CD4-positive, alpha-beta T cell treated with Interleukin-15 for 1 hour (primary cell): ENCODE measurements at places on chromosomes 16 and 17.

DNA sequence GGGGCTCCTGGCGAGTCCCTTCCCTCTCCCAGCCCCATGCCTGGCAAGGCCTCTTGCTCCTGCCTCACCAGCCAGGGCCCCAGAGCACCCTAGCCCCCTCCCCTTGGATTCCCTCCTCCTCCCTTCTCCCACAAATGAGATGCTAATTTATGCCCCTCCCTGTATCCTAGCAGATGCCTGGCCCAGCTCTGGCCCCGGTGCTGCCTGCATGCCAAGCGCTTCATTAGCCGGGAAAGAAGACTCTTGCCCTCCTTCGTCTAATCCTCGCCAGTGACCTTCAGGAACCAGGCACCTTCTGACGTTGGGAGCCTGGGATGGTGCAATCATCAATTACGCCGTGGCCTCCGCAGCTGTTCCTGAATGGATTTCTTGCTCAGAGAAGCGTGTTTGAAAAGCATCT is 127.8 kb downstream of the SDK2 start:
- DNase-seq: no peak

DNA sequence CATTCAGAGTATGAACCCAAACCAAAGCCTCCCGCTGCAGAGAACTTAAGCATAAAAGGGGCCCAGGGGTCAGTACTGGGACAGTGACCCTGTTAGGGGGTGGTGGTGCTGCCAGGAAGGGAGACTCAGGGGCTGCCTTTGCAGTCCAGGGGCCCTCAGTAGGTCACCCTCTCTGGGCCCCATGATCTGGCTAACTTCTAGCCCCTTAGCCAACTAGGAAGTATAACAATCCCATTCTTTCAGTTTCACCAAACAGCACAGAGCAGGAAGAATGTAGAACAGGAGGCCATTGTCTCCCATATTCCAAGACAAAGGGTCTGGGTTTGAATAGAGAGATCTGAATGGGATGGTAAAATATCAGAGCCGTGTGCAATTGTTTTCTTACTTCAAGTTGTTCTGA is 378.6 kb upstream of the C16orf82 start:
- no peak for DNase-seq

GRCh38 chr16:86609115-86609514 is 30.8 kb downstream of the FOXL1 start:
- no peak for DNase-seq

- no peak for DNase-seq
These were observed 17.9 kb downstream of the IGFBP4 start for GRCh38 chr17:40460968-40461731.

DNA sequence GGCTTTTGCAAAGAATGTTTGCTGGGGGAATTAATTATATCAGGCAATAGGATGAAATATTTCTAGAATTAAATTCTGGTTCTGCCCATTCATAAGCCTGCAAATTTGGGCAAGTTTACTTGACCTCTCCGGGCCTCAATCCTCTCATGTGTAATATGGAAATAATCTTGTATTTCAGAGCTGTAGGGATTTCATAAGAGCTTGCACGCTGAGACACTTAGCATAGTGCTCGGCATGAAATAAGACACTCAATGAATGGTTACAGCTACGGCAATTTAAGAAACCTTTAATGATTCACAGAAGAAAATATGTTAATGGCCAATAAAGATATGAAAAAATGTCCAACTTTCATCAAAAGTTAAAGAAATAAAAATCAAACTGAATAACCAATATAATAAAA is 40.6 kb upstream of the PITPNM3 start:
- DNase-seq: no peak

GRCh38 chr17:65787503-65787902 is 226.1 kb upstream of the AXIN2 start:
- DNase-seq: no peak

DNA sequence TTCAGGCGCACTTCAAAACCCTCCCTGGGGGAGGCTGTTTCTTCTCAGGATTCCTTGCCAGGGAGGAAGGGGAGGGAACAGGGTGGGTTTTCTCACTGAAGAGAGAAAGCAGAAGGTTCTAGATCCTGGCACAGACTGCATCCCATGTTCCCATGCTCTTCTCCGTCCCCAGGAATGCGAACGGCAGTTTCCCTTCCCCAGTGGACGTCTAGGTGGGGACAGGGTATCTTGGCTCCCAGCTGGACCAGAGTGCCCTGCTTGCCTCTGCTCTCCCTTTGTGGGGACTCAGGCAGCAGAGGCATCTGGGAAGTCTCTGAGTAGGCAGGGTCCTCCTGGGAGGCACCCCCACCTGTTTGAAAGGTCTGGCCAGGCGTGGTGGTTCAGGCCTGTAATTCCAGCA is 3.0 kb upstream of the TCF25 start:
- DNase-seq: no peak

DNA sequence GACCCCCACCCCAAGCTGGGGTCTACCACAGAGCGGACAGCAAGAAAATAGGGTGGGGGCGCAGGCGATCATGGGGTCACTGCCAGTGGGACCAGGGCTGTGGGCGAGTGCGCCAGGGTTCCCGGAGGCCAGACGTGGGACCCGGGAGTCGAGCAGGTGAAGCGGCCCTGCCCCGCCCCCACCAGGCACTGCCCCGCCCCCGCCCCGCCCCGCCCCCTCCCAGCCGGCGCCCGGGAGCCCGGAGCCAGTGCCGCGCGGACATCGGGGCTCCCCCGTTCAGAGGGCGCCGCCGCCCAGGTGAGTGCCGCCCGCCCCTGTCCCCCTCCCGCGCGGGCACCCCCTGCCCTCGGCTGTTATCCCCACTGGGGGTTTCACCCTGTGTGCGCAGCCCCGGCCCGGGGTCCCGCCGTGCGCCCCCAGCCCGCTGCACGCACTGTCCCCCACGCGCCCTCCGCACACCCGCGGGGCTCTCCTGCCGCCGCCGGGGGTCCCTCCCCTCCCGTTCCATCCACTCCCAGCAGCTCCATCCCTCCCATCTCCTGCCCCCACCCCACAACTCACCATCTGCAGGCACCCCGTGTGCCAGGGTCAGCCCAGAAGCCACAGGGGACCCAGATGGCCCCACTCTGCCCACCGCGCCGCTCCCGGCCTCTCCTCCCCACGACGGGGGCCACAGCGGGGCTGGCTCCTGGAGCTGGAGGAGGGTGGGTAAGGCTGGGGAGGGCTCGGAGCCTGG is at the start of gene SSTR5:
SSTR5 (plus strand) TSS at position 222 of the 736 bp plus-strand sequence. CDS start 6,122 bp downstream, outside the sequence.
- no peak for DNase-seq

DNA sequence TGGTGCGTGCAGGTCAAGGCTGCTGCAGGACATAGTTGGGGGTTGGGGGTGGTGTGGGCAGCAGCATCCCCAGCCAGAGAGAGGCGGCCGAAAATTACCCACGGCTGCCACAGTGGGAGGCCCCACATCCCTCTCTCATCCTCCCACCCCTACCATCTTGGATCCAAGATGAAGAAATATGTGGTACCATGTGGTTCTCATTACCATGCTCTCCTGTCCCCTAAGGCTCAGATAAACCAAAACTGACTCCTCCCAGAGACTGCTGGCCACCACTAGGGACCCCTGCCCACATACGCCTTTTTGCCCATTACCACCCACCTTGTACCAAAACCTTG is 120.4 kb downstream of the HIC1 start:
- DNase-seq: no peak

DNA sequence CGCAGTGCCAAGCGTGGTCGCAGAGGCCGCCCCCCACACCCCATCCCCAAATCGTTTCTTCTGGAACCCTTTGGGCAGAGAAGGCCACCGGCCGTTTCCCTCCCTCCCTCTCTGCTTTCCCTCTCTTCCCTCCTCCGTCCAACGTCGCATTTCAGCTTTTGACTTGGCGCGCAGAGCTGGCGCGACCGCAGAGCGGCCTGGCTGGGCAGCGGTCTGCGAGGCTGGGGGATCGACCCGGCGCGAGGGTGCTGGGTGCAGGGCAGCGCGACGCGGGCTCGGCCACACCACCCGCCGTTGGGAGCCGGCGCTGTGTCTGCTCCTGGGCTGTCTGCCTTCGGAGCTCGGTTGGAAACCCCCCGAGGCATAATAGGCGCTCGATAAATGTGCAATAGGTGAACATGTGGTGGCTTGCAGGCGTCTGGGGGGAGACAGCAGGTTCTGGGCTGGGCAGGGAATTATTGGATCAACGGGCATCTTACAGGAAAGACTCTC is 2.8 kb upstream of the NTN3 start:
- no peak for DNase-seq

- DNase-seq: no peak
These were observed 25.1 kb downstream of the SMARCE1 start for GRCh38 chr17:40622509-40622928.

DNA sequence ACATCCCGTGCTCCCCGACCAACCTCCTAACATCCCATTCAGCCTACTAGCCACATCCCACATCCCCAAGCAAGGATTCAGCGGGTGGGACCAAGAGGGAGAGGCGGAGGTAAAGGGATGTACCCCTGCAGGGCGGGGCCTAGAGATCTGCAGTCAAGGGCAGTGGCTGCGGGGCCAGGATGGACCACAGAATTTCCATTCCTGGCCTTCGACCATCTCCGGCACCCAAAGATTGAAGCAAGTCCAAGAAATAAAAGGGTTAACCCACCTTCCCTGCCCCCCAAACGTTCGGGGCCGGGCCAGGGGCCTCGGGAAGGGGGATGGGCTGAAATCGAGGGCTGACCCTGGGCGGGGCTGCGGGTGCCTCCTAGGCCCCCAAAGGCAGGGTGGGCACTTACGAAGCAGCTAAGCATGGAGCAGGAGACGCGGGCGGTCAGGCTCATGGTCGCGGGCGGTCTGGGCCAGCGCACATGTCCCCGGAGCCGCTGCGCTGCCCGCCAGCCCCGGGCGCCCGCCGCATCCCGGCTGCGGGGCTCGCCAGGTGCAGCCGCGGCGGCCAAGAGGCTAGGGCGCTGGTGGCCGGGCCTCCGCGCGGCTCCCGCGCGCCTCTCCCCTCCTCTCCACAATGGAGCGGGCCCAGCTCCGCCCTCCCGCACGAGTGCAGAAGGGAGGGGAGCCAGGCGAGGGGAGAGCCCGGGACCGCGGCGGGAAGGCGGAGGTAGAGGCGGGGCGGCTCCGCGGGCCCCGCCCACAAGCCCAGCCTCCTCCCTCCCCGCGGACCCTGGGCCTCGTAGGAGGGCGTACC is at the start of gene MTMR4:
MTMR4 (minus strand) TSS at position 674 of the 805 bp plus-strand sequence; CDS start at position 443, 231 bp downstream.
- peak; percentile 73 for DNase-seq

- no peak for DNase-seq
These were observed 711.6 kb downstream of the CDH11 start for GRCh38 chr16:64410306-64410705.

GRCh38 chr16:17313085-17313611 is 157.6 kb downstream of the XYLT1 start:
- DNase-seq: no peak

GRCh38 chr17:38632334-38632733 is 26.6 kb upstream of the SRCIN1 start:
- DNase-seq: no peak

DNA sequence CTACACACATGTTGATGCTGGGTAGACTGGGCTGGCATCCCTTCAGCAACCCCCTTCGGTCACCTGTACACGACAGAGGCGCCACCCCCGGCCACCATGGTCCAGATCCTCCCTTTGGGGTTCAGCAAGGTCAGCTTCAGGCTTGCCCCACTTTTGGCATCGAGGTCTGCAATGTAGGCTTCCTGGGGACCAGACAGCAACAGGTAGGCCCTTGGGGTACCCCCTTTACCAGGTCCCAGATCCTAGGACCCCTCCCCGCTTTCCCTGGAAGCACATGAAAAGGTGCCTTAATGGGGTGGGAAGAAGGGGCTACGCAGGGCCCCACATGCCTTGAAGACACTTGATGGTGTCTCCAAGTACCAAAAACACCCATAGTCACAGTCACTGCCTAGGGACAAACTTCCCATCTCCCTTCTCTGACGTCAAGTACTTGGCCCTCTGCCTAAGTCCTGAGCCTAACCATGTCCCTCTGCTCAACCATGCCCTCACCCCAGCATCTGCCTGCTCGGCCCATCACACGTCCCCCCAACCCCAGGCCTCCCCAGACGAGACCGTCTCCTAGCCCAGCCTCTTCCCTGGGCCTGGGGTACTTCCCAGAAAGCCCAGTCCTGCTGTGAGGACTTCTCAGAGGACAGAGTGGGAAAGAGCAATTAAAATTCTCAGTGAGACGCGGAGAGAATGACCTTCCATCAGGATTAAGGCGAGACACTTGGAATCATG is 12.1 kb downstream of the ACLY start:
- no peak for DNase-seq

DNA sequence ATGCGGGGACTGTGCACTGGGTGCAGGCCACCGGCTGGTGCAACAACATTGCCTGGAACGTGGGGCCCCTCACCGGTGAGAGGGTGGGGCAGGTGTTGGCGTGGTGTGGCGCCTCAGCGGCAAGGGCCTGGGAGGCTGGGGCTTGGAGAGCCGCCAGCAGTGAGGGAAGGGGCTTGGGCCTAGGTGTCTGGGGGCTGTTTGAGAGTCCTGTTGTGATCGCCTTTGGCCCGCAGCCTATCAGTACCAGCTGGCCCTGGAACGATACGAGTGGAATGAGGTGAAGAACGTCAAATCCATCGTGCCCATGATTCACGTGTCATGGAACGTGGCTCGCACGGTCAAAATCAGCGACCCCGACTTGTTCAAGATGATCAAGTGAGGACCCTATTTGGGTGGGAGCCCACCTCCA is 2.6 kb upstream of the TMEM88 start:
- DNase-seq: no peak

- no peak for DNase-seq
These were observed 108.6 kb downstream of the CMIP start for GRCh38 chr16:81553080-81553813.

GRCh38 chr17:8068736-8069586 is 18.6 kb downstream of the ALOX12B start:
- DNase-seq: peak; percentile 68

DNA sequence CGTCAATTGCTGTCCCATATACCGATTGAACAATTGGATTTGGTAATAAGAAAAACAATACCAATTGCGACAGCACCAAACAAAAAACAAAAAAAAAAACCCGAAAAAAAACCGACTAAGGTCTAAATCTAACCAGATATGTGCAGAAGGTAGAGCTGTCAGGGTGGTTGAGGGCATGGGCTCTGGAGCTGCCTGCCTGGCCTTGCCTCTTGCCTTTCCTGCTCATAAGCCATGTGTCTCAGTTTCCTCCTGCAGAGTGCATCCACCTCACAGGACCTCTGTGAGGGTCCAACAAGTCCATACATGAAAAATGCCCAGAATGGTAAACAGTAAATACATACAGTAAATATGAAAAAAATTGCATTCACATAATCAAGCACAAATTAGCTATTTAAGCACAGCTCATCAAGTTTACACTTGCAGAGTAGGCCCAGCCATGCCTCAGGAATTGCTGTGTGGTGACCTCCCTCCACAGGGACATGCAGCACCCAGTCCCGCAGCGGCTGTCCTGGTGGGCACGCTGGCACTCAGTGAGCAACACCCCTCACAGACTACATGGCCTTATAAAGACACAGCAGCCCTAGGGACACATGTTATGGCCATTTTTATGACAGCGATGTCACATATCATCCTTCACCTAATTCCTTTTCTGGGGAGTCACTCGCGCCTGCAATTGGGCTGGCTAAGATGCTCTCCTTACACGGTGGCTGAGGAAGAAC is 17.9 kb downstream of the TBC1D28 start:
- DNase-seq: no peak

GRCh38 chr17:57544834-57545463 is 200.2 kb downstream of the CCDC182 start:
- no peak for DNase-seq

- no peak for DNase-seq
These were observed 24.9 kb downstream of the TPSD1 start for GRCh38 chr16:1280783-1281182.

- no peak for DNase-seq
These were observed 650.9 kb downstream of the KCNJ2 start for GRCh38 chr17:70820276-70820675.
